NAMALWA (cell line): ENCODE measurements at places on chromosomes 3 and 15.
A peak's percentile ranks its signal among the peaks of the same experiment; 100 is the strongest.

DNA sequence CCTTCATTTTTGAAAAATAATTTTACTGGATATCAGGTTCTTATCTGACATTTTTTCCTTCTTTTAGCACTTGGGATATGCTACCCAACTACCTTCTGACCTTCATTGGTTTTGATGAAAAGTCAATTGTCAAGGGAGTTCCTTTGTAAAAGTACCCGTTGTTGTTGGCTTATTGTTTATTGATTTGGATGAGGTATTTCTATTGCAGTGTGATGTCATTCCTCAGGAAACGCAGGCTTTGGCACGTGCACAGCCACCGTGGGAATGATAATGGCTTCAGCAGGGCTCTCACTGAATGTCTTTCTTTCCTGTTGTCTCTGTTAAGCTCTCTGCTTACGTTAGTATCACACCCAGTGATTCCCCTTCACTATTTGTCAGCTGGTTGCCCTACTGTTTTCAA, 944.6 kb downstream of the CADM2 start:
- DNase-seq = no peak

DNA sequence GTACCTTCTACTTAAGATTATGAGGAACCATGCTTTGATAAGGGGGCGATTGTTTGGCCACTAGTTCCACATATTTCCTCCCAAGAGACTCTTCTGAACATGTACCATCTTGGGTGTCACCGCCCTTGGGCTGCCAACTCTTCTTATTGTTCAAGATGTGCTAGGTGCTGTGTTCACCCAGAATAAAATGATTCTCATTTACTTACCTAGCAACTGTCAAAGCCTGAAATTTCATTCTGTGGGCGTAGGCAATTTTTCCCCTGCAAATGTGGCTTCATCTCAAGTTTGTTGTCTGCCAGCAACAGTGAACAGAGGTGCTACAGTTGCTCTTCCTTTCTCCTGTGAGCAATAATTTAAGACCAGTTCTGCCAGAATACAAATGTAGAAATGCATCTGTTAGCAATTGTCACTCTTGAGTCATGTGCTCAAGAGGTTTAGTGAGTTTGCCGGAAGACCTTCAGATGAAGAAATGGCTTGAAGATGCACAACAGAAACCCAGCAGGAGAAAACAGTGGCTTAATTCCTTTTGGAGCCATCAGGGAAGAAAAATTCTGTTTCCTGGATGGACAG, 41.3 kb upstream of the RARB start:
- DNase-seq = no peak

- DNase-seq = no peak
Measured at GRCh38 chr3:66598168-66598567, 97.3 kb upstream of the LRIG1 start.

DNA sequence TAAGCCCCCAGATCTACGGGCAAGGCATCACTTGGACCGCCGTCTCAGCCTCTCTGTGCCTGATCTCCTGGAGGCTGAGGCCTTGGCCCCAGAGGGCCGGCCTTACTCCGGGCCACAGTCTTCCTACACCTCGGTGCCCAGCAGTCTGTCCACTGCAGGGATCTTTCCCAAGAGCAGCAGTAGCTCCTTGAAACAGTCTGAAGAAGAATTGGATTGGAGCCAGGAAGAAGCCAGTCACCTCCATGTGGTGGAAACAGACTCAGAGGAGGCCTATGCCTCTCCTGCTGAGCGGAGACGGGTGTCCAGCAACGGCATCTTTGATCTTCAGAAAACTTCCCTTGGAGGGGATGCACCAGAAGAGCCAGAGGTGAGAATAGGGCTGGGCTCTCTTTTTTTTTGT, 67.0 kb downstream of the MCTP2 start:
- no peak for DNase-seq

GRCh38 chr3:47152578-47152977, 11.3 kb downstream of the SETD2 start:
- DNase-seq = no peak

- no peak for DNase-seq
Measured at GRCh38 chr3:169661361-169662131, 2.0 kb downstream of the MECOM start.

DNA sequence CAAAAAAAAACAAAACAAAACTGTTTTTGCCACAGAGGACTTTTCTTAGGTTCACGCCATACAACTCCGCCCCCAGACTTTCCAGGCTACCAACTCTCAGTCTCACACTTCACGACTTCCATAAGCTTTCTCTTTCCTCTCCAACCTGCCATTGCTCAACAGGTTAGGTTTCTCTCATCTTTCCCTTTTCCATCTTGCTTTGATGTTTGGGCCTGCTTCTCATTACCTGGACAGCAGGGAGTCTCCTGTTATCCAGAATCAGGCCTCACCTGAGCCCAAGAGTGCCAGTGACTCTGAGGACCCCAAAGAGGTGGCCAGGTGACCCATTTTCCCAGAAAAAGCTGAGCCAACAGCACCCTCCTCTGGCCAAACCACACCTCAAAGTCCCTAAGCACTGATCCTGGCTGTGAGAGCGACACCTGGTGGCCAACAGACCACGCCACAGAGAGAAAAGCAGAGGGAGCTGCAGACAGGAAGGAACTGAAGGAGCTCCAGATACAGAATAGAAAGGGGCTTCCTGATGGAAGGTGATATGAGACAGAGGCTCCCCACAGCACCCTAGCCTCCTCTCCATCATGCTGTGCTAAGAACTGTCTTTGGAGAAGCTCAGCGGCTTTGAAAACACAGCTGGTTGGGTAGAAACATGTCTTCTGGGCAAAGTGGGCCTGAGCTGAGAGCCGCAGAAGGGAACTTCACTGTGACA, 4.0 kb downstream of the CCDC51 start:
- DNase-seq = peak; percentile 84

- no peak for DNase-seq
Measured at GRCh38 chr3:10475983-10476382, 29.4 kb downstream of the ATP2B2 start.

GRCh38 chr15:100769043-100769974, 110.3 kb upstream of the ALDH1A3 start:
- DNase-seq = no peak

- no peak for DNase-seq
Measured at GRCh38 chr3:127459891-127460290, 130.6 kb downstream of the TPRA1 start.

DNA sequence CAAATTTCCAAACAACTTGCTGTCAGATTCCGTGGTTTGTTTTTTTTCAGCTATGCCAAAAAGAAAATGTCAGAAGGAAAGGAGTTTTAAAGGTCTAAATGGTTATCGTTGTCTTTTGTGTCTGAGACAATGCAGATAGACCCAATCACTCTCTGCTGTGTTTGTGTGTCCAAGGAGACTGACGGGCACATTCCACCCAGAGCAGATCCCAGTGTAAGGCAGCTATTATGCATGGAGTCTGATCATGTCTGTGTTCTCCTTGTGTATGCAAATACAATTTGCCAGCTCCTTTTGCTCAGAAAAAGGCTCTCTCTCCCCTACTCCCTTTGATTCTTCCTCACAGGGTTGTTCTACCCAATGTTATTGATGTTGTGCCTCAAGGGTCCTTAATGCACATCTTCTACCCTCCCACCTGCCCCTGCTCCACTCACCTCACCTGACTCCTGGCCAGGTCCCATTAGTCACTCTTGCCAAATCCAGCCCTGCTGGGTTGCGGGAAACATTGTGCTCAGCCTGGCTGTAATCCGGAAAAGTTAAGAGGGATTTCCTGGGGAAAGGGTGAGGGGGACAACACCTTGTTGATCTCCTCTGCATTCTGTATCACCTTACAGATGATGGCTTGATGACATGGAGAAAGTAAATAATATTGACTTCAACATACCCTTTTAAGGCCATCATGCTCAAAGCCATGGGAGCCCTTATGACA, 61.0 kb downstream of the OTOL1 start:
- DNase-seq = no peak

- no peak for DNase-seq
Measured at GRCh38 chr15:64389036-64389435, 1.4 kb downstream of the TRIP4 start.

DNA sequence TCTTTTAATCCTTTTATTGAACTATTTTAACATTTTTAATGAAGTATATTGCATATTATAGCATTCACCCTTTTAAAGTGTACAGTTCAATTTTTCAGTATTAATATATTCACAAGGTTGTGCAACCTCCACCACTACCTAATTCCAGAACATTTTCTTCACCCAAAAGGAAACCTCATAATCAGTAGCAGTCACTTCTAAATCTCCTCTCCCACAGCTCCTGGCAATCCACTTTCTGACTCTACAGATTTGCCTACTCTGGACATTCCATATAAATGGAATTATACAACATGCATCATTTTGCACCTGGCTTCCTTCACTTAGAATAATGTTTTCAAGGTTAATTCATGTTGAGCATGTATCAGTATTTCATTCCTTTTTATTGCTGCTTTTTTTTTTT, 55.0 kb upstream of the HRH1 start:
- no peak for DNase-seq

DNA sequence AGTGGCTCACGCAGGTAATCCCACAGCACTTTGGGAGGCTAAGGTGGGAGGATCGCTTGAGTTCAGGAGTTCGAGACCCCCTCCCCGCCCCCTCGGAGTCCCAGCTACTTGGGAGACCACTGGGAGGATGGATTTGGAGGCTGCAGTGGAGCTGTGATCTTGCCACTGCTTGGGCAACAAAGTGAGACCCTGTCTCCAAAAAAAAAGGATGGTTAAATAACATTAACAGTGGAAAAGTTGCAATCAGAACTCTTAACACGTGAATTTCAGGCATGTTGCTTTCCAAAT, 1.4 kb upstream of the TMEM87A start:
- no peak for DNase-seq

DNA sequence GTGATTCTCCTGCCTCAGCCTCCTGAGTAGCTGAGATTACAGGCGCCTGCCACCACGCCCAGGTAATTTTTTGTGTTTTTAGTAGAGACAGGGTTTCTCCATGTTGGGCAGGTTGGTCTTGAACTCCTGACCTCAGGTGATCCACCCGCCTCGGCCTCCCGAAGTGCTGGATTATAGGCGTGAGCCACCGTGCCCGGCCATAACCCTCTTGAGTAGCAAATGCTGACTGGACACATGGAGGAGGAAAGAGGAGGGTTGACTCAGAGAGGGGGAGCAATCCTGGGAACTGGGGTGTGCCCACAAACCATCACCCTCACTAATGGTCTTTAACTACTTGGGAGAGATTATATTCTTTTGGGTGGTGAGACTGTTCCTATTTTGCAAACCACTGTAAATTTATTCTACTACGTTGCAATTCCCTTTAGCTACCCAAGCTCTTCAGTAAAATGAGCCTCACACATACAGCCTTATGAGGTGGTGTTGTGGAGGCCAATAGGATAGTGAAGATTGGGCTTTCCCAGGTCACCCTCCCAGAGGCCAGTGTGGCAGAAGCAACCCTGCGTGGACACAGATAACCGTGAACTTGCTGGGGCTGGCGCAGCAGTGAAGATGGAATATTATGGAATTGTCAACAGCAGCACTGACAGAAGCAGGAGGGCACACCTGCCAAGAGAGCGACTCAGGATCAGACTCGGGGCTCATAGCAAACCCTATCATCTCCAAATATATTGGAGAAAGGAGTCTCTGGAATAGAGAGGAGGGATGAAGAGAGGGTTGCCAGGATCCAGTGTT, 37.4 kb downstream of the TLNRD1 start:
- DNase-seq = no peak

DNA sequence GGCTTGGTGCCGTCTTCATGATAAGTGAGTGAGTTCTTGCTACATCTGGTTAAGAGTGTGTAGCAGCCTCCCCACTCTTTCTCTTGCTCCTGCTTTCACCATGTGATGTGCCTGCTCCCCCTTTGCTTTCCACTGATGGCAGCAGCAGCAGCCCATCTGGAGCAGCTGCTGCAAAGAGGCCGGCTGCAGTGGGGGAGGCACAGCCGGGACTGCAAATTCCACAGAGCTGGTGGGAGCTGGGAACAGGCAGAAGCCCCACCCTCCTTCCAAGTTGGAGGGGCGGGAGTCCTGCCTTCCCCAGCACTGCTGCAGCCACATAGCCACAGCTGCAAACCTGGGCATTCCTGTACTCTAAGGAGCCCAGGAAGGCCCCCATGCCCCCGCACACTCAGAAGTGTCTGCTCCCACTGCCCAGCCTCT, 62.8 kb upstream of the IMPG2 start:
- no peak for DNase-seq

- DNase-seq = peak; percentile 42
Measured at GRCh38 chr3:13427662-13428603, 7.8 kb upstream of the NUP210 start.

- DNase-seq = no peak
Measured at GRCh38 chr15:84816694-84817465, at the start of gene ALPK3. Gene ALPK3, plus strand, starts transcription at chr15:84817356. Its CDS starts 97 bp downstream, at chr15:84817453.

DNA sequence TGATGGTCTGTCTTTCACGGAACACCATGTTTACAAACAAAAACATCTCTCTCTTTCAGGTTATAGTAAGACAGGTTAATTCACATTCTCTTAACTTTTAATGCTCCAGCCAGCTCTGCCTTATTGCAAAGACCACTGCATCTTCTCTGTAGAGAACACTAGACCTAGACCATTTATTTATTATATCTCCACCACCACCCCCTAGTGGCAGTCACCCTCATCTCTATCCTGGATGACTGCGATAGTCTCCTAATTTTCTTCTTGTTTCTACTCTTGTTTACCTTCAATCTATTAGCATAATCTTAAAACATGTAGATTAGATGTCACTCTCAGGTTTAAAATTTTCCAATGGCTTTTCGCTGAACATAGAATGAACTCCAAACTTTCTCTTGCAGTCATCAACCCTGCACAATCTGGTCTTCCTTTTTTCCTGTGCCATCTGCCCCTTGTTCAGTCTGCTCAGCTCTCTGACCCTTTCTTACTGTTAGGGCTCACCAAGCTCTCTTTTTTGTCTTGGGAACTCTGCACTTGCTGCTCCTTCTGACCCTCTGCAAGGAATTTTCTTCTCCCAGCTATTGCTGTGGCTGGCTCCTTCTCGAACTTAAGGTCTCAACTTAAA, 155.6 kb downstream of the SQOR start:
- peak; percentile 72 for DNase-seq

GRCh38 chr3:18122264-18122663, 302.9 kb downstream of the SATB1 start:
- no peak for DNase-seq

DNA sequence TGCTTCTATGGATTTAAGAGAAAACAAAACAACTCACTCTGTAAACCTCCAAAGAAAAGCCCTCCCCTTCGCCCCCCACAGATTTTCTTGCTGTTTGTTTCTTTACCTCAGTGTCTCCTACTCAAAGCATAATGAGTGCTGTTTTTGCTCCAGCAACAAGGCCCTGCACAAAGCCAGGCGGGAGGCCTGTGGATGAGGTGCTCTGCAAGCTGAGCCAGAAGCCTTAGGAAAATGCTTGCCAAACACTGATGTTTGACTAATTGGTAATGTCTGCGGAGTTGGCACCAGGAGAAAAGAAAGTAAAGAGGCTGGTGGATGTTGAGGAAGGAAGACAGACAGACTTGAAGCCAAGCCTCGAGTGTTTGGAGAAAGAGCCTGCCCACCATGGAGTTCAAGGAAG, 99.7 kb downstream of the RARB start:
- DNase-seq = no peak

DNA sequence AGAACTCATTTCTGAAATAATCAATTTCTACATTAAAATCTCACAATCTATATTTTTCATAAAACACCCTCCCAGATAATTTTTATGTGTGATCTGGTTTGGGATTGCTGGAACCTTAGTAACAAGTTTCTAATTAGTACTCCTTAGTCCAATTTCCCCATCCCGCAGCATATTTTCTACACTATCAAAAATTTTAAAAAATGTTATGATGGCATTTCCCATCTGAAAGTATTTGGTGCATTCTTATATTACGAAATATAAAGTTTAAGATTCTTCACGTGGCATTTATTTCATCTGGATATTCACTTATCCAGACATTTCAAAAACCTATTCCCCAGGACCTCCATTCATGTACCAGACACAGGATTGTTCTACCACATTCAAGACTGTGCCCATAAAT, 1.5 kb downstream of the OR5H14 start:
- DNase-seq = no peak

- DNase-seq = no peak
Measured at GRCh38 chr15:60932051-60932915, 296.8 kb downstream of the RORA start.
